RPMI8226 (cell line): ENCODE measurements at places on chromosomes 1 and 21.

- no peak for DNase-seq
These were observed 121.6 kb upstream of the IRF2BP2 start for GRCh38 chr1:234731569-234732085.

DNA sequence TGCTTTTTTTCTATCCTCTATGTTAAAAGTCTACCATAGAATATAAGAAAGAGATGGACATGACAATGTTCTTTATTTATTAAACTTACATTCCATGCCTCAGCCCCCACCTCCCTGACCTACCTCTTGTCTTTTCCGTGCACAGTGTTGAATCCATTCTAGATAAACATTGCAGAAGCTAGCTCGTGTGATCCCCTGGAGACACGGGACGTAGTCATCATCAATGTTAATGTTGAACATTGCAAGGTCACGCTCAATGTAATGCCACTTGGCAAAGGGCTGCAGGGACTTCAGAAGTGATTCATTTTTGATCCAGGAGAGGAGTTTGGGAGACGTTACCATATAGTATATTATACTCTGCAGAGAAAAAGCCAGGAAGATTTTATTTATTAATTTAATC is 66.4 kb downstream of the NTPCR start:
- no peak for DNase-seq

DNA sequence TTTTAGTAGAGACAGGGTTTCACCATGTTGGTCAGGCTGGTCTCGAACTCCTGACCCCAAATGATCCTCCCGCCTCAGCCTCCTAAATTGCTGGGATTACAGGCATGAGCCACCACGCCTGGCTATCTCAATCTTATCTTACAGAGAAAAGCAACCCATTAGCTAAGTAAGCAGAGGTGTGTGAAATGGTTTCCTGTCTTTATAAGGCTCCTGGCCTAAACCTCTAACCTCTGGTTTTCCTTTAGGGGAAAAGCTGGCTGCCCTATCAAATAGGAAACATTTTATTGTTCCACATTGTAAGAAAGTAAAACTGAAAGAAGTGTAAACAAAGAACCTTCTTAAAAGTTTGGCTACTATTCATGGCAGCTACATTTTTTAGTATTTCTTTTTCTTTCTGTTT is 78.3 kb upstream of the MORC3 start:
- no peak for DNase-seq

DNA sequence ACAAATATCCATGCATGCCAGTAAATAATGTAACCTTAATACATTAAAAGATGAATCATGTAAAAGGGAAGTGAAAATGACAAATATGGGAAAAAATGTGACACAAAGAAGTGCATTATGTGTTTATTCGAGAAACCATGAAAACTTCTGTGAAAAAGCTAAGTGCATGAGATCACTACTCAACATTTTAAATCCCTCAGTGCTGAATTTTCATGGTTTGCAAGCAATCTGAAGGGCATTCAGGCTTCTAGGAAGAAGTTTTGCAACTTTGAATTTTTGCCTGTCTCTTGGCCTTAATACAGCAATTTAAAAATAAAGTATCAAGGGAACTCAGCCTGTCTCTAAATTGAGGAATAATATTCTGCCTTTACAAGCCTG is 78.2 kb downstream of the MAP3K7CL start:
- peak; percentile 43 for DNase-seq

DNA sequence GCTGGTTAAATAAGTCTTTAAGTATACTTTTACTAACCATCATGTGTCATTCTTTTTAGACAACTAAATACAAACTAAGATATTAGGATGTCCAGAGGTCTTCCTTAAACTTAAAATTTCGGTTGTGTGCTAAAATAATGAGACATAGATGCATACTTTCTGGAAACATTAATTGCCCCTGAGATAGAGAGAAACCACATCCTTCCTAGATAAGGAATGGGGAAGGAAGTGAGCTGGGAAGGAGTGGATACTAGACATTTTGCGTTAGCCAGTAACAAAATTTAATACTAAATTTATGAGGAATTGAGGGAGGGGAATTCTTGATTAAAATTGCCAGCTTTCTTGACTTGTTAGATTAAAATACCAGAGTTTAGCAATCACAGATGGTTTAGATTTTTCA is 37.1 kb upstream of the PTGS2 start:
- no peak for DNase-seq

DNA sequence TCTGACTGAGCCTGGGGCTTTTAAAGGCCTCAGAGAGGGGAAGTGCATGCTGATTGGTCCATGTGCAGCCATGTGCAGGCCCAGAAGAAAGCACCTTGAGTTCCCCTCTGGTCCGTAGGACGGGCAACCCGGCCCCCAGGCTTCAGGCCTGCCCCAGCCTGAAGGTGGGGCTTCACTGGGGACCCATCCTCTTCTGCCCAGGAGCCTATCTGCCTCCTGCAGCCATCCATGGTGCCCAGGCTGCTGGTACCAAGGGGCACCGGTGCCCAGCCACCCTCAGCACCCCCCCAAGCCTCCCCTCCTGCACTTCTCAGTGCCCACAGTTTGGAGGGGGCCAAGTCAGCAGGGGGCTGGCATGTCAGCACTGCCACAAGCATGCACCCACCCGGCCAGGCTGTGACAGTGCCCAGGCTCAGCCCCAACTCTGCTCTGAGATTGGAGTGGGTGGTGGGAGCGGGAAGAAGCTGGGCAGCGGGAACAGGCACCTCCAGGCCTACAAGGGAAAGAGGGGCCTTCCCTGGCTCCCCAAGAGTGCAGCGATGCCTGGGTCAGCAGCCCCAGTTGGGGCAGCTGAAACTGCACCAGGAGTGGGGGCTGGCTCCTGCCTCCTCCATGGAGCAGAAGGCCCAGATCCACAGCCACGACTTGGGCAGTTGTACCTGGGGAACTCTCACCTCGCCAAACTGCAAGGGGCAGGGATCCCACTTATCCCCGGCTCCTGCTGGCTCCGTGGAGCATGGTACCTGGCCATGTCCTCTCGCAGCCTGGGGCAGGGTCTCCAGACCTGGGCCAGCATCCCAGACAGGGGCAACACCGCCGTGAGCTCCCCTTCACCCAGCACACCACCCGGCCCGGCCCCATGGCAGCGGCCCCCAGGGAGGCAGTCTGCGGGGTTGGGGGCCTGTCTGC is 11.7 kb downstream of the COL6A2 start:
- no peak for DNase-seq

DNA sequence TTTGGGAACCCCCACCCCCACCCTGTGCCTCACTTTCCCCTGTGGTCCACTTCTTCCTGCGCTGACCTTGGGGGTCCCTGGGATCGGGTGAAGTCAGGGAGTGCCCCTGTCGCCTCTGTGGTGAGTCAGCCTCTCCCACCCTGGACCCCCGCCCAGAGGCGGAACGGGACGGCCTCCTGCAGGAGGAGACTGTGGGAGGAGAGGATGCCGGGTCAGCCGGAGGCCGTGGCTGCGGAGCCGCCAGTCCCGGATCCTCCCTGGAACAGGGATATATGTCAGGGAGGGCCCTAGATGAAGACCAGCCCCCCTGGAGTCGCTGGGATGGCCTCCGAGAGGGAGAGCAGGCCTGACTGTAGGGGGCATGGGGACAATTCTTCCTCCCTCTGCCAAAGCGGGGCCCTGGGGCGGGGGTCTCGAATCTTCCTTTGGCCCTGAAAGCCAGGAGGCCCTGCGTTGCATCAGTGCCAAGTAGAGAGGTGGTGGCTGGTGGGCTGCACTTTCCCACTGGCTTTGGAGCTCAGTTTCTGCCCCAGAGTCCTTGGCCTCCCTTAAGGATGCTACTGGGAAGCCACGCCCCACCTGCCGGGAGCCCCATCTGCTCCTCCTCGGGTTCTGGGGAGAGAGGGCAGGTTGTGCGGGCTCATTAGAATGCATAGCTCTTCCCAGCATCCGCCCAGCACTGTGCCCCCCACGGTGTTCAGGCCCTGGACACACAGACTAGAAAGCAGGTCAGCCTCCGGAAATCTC is 930 bp downstream of the ARHGEF10L start:
- no peak for DNase-seq

DNA sequence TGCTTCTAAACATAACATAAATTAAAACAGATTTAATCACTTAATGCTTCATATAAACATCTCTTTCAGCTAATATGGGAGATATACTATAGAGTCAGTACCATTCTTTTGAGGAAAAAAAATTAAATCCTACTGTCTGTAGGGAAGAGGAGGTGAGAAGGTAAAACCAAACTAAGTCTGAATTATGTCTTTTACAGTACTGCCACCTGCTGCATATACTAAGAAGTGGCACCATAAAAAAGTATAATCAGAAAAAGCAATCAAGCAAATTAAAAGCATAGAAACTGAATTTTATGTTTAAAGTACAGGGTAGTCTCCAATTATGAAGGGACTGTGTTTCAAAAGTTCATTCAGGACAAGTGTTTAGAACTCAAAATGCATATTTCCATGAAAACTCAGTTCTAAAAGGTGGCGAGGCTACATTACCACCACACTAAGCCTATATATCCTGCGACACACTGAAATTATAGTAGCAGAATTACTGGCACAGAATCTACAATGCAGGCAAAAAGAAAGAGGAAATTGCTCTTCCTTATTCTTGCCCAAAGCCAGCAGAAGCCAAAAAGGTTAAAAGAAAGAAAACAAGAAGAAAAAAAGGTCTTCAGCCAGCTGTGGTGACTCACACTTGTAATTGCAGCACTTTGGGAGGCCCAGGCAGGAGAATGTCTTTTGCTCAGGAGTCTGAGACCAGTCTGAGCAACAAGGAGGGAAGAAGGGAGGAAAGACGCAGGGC is 9.0 kb downstream of the NSL1 start:
- no peak for DNase-seq

GRCh38 chr1:164137273-164137925 is 421.6 kb upstream of the PBX1 start:
- DNase-seq: no peak

DNA sequence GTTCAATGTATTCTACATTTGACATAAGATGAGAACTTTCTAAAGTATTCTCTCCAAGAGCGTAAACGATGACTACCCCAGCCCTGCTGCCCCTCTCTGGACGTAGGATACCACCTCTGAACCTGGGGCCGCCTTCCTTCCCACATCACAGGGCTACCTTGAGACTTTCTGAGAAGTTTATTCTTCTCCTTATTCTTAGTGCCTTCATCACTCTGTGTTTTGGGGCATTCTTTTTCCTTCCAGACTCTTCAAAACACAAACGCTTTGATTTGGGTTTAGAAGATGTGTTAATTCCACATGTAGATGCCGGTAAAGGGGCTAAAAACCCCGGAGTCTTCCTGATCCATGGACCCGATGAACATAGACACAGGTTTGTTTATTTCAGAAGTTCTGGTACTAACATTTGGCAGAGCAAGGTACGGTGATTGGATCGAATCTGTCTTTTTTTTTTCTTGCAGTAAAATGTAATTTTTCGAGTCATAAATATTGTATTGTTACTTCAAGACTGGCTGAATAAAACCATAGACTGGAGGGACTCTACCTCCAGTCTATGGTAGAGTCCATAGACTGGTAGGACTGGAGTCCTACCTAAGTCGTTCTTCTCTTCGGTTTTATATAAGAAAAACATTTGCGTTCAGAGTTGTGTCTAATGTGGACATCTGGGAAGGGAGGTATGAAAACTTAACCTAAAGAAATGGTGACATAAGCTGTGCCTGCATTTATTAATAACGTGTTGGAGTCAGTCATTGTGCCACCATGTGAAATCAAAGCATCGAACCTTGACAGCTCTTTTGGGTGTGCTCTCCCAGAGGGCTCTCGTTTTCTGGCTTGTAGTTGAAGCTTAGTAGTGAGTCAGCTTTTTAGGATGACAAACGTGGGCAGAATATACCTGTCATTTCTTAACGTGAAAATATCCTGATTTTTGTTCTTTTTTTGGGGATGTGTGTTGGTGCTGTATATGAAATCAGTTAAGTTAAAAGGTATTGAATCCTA is 1.2 kb downstream of the MAN1A2 start:
- peak; percentile 65 for DNase-seq

- no peak for DNase-seq
These were observed 990.0 kb downstream of the KCNT2 start for GRCh38 chr1:195618287-195618686.

DNA sequence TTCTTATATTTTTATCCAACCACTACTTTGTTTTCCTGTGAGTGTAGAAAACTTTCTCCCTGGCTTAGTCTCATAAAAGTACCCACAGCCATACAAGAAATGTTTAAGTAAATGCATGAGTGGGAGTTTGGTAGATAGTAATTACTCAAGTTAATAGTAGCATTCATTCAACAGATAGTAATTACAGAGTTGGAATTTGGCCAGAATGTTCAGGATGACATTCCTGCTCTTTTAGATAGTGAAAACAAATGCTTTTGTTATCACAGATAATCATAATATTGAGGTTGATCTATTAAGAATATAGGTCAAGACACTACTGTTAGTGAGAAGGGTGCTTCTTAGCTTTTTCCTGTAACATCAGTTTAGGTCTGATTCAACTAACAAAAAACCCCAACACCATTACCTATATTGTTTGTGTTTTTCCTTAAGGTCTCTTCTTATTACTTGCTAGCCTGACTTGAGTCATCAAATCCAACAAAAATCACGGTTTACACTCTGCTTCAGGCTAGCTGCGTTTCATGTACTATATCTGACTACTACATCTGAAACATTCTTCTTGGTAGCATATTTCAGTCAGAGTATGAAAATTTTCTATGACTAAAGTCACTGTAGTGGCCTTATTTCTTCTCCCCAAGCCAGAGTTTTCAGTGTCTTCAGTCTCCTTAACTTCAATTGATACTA is 163.7 kb downstream of the HS2ST1 start:
- no peak for DNase-seq

DNA sequence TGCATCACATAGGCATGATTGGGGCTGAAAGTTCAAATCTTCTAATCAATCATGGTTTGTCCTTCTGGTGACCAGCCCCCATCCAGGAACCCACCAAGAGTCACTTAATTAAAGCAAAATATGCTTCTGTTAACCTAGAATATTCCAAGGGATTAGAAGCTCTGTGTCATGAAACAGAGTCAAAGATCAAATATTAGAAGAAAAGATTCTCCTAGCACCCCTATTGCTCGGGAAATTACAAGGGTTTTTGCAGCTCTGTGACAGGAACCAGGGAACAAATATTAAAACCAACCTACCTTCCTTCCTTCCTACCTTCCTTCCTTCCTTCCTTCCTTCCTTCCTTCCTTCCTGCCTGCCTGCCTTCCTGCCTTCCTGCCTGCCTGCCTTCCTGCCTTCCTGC is 31.8 kb upstream of the ACTN2 start:
- no peak for DNase-seq

- DNase-seq: no peak
These were observed 88.3 kb upstream of the ARHGAP29 start for GRCh38 chr1:94325377-94326302.

- DNase-seq: no peak
These were observed 10.1 kb downstream of the FTCD start for GRCh38 chr21:46145159-46145839.

- DNase-seq: no peak
These were observed 206.2 kb downstream of the GREM2 start for GRCh38 chr1:240405751-240406150.

- no peak for DNase-seq
These were observed 147.8 kb downstream of the TNFSF18 start for GRCh38 chr1:172902861-172903381.

DNA sequence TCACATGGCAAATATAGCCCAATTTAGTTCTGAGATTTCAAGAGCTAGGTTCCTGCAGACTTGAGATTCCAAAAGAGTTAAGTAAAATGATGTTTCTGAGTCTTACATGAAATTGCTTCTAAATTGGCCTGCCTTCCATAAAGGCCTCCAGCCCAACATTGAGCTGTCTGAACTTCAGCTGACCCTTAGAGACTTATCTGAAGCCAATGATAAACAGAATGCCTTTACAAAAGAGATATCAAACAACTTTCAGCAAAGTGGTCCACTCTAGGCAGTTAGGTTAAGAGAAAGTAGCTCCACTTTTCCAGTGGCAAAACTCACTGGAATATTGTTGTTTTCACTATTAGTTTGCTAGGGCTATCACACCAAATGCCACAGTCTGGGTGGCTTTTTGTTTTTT is 6.3 kb upstream of the RC3H1 start:
- no peak for DNase-seq
